H54 (cell line): ENCODE measurements at places on chromosomes 7 and 10.

DNA sequence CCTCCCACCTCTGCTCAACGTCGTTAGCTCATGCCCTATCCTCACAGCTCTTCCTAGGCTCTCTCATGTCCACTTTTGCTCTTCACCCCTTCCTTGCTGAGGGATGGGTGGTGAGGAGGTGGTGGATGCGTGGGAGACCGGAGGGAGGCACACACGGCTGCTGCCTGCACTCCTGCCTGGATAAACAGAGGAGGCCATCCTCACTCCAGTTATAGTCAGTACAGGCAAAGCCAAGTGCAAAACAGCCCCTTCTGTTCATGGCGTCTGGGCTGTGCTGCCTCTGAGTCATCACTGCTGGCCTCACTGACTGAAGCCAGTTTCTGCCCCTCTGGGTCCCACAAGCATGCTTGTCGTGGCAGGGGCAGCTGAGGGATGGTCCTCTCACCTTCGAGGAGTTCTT lies 31.9 kb upstream of the LRRC4 start:
- DNase-seq = no peak

GRCh38 chr10:106216085-106216484 lies 948.4 kb downstream of the SORCS1 start:
- DNase-seq = no peak

DNA sequence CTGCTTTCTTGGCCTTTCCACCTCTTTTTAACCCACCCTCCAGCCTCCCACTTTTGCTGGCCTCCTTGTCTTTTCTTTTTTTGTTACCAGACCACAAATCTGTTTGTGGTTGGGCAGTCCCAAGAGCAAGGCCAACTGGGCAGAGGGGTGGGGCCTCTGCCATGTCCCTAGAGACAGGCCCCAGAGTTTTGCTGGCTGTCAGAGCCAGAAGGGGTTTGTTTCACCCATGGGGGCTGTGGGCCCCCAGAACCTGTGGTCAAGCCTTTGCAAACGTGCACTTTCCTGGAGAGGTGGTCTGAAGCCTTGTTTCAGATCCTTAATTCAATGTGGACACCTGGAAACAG lies 10.3 kb downstream of the ZMIZ1 start:
- peak; percentile 61 for DNase-seq

GRCh38 chr10:110818311-110819256 lies 53.1 kb upstream of the PDCD4 start:
- no peak for DNase-seq

- no peak for DNase-seq
These were observed 153.9 kb downstream of the MLLT10 start for GRCh38 chr10:21688009-21688332.

DNA sequence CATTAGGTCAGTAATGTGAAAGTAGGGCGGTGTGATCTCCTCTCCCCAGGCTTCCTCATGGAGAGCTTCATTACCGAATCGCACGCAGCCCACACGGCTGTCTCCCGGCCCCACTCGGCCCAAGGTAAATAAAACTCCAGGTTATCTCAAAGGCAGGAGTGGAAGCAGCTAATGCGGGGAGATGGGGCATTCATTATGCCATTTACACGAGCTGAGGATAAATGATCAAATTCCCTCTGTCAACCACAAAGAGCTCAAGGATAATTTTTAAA lies 93.5 kb downstream of the ADARB2 start:
- no peak for DNase-seq

DNA sequence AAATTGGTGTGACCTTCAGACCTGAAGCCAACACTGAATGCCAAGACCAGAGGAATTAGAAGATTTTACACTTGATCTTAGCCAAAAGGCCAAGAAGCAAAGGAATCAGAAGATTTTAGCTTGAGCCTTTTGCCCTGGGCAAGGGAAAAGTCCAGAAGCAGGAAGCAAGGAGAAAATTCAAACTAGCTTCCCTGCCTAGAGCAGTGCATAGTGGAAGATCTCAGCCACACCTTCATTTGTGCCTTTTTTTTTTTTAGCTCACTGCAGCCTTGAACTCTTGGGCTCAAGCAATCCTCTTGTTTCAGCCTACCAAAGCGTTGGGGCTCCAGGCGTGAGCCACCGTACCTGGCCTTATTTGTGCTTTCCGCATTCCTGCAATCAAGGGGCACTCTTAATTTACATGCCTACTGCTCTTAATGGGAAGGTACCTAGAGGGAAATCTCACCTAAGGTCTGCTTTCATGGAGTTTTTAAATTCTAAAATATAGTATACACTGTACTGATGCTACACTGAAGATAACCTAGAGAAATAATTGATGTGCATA lies 8.3 kb upstream of the PIP4K2A start:
- no peak for DNase-seq

- no peak for DNase-seq
These were observed 19.8 kb upstream of the CLDN12 start for GRCh38 chr7:90383422-90383821.

- DNase-seq = no peak
These were observed 5.8 kb downstream of the COMTD1 start for GRCh38 chr10:75229971-75230370.

DNA sequence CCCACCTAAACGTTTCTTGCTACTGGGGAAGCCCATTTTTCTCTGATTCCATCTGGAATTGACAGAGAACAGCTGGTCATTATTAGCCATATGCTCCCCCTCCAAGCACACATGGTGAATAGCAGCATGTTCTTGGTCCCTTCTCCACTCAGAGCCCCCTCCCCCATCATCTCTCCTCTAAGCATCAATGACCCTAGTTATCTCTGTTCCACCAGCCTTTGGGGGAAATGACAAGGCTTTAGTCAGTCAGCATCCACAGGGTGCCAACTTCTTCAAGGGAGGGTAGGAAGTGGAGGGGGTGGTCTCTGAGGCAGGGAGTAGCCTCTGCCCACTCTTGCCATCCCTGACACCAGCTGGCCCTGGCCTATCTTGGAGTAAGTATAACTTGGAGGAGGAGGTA lies 163.1 kb downstream of the UBE2H start:
- DNase-seq = no peak

GRCh38 chr7:4957847-4958476 lies 1.0 kb downstream of the MMD2 start:
- DNase-seq = no peak

DNA sequence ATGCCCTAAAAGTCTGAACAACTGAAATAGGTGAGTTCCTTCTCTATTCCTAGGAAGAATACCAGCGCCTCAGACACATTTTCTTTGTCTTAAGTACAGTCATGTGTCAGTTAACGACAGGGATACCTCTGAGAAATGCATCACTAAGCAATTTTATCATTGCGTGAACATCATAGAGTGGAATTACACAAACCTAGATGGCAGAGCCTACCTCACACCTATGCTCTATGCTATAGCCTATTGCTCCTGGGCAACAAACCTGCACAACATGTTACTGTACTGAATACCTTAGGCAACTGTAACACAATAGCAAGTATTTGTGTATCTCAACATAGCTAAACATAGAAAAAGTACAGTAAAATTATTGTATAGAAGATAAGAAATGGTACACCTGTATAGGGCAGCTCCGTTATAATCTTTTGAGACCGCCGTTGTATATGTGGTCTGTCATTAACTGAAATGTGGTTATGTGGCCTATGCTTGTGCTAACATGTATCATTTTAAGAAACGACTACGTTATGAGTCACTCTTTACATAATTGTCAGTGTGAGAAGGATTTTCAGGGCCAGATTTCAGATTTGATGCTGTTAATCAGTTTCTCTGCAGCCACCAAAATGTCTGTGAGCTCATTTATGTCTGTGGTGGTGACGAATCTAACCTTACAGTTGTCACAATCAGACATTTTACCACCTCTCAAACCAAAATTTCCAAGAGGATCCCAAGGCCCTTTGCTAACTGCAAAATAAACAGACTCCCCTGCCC lies 66.1 kb upstream of the STK17A start:
- DNase-seq = no peak

GRCh38 chr10:78656417-78657162 lies 412.2 kb upstream of the ZMIZ1 start:
- DNase-seq = no peak

DNA sequence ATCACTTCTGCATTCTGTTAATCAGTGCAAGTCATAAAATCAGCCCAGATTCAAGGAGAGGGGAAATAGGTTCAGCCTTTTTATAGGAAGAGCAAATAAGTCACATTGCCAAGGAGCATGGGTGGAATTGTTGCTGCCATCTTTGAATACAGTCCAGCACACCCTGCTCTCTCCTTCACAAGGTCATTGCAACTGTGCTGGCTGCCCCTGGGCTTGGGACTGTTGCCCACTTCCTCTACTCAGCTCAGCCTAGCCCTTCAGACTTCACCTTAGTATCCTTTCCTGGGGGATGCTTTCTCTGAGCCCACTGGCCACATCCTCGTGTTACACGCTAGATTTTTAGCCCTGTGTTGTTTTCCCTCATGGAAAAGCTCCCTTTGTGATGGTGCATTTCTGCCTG lies 527.7 kb downstream of the GALNT17 start:
- DNase-seq = no peak

GRCh38 chr10:126670895-126671261 lies 385 bp upstream of the C10orf90 start:
- no peak for DNase-seq

DNA sequence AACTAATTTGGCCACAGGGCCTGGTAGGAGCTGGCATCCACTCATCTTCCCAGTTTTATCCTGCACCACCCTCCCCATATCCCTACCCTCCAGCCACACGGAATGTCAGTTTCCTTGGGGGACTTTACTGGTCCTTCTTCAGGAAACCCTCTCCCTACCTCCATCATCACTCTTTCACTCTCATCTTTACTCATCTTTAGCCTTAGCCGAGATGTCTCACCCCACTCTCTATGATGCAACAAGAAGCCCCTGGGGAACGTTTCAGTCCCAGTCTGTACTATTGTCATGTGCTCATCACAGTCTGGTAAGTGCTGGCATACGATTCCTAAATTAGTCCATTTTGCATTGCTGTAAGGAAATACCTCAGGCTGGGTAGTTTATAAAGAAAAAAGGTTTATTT lies 34.9 kb upstream of the TMEM248 start:
- no peak for DNase-seq

GRCh38 chr10:93580828-93581227 lies 14.4 kb downstream of the FFAR4 start:
- no peak for DNase-seq

DNA sequence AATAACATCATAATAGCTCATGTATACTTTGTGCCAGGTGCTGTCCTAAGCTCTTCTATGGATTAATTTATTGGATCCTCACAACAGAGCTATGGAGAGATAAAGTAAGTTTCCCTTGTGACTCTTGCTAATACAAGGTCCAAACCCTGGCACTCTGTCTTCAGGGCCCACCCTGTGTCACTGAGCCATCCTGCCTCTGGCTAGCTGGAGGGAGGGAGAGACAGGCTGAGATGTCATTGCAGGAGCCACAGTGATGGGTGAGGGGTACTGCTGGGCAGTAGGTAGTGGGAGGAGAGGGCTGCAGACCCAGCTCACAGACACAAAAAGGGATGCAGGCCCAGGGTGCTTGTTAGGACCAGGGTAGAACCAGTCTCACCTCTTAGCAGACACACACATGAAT lies 16.9 kb downstream of the GCK start:
- DNase-seq = no peak
